Activated CD4-positive, alpha-beta memory T cell treated with anti-CD3 and anti-CD28 coated beads for 36 hours (primary cell): ENCODE measurements at places on chromosomes 16 and 17. TPM values are rescaled to one million over a fixed set of nuclear protein-coding genes. Genes with fewer than 3 reads are reported as not detected.

IGF2BP1 gene
- total RNA-seq, result 0.29 TPM

PRSS53 gene
- 3.4 TPM for total RNA-seq

TEKT1 gene
- not detected for total RNA-seq

DNA sequence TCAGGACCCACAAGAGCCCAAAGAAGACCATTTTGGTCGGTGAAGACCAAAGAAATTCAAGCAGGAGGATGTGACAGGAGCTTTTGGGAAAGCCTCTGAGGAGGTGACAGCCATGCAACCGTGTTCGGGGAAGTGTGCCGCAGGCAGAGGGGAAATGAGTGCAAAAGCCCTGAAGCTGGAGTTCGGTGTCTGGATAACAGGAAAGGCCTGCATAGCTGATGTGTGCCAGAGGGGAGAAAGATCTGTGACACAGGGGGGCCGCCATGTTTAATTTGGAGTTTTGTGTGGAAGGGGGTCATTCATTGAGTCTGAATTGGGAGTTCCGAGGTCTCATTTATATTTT, 870 bp upstream of the ZC3H7A start:
- DNase-seq, result no peak

DNA sequence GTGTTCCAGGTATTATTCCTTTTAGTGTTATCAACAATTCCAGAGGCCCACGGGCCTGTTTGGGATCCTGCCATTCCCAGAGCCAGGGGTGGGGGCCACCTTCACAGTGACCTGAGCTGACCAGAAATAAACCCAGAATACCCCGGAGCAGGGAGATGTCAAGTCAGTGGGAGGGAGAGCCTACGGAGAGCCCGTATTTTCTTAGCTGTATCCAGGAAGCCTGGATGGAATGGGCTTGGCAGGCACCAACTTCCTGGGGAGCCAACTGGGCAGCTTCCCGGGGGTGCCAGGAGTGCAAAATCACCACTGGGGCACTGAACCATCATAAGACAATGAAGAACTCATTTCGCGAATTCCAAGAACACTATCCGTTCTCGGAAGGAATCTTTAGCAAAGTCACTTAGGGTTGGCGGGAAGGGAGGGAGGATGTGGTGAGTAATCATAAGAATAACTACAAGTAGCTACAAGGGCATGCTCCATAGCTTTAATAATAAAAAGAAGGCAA, 13.2 kb upstream of the MRTFB start:
- DNase-seq, result no peak

DNA sequence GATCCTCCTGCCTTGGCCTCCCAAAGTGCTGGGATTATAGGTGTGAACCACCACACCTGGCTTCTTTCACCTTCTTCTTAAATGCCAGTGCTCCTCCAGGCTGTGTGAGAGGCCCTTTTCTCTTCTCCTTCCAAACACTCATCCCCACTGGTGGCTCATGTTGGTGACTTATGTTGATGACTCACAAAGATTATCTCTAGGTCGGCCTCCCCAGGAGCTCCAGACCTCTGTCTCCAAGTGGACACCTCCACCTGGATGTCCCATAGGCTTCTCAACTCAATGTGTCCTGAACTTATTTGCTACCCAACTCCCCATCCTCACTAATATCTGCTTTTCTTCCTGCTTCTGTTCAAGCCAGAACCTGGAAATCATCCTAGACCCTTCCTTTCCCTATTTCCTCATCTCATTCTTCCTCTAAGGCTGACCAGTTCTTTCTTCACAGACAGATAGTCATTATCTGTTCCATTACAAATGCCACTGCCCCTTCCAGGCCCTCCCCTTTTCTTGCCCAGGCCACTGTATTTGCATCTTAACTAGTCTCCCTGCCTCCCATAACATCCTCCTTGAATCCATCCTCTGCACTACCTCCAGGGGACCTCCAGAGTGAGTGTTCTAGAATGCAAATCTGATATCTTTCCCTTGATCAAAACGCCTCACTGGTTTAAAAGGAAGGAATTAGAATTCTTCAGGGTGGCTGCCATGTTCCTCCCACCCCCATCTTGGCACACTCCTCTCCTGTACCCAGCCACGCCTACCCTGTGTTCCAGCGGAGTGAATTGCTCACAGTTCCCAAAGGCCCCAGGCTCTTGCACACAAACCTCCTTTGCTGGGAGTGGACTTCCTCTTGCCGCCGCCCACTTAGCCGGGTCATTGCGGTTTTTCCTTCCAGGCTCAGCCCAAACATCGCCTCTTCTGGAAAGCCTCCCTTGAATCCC, 34.8 kb upstream of the FBXO47 start:
- peak; percentile 24 for DNase-seq

- DNase-seq, result no peak
Measured at GRCh38 chr17:52410781-52411180, 252.3 kb upstream of the CA10 start.

DNA sequence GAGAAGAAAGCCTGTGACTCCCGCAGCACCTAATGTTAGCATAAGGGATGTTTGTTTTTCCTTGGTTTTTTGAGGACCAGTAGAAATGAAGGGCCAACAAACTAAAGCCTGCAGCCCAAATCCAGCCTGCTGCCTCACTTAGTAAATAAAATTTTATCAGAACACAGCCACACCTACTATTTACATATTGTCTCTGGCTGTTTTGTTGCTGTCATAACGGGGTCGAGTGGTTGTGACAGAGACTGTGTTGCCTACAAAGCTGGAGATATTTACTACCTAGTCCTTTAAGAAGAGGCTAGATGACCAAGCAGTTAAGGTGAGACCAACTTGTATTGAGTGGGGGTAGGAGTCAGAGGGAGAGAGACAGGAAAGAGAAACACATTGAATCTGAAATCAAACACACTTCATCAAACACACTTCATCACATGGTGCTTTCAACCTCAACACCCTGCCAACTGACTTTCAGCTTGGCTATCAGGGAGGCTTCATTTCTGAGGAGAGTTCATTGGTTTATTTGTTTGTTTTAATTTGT, 546.3 kb upstream of the CDH11 start:
- DNase-seq, result no peak

DNA sequence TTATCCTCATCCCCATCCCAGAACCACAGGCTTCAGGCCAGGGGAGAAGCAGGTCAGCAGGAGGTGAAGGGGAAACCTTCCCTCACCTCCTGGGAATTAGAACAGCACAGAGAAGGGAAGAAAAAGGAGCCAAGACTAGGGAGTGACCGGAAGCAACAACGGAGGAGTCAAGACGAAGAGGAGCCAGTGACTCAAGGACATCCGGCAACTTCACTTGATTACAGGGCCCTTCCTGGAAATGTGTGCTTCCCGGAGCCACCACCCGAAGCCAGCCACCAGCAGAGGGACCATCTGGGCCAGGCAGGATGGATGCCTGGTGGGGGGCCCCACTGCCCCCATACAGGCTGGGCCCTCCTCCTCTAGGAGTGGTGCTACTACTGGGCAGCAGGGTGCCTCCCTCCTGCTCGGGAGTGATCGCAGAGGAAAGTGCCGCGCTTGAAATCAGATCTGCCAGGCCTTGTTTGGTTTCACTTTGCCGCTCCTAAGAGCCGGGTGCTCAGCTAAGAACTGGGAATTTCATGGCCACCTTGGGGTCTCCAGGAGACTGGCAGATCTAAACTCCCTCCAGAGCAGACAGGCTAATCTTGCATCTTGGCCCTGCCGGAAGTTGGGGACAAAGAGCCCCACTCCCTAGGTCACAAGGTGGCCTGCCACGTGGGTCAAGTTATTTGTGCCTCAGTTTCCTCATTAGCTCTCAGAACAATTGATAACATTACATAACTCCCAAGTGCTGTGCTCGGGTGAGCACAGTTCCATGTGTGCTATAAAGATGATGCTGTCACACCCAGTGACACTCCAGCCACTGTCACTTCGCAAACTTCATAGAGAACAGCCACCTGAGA, 6.6 kb downstream of the CDC42EP4 start:
- DNase-seq, result no peak

DNA sequence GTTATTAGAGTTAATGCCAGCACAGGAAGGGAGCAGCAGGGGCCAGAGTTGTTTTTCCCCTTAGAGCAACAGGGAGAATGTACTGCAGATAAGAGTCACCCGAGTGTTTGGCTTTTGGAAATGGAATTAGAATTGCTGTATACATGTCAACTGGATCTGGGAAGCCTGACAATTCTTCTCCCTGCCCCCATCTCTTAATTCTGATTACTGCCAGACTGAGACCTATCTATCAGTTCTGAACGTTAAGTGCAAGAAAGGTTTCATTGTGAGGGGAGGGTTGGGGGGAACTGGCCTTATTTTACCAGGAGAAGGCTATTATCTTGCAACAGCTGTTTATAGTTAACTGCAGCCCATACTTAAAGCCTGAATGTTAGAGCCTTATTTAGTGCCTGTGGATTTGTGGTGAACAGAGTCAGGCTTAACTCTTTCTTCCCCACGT, 424.5 kb upstream of the CDH11 start:
- no peak for DNase-seq

DNA sequence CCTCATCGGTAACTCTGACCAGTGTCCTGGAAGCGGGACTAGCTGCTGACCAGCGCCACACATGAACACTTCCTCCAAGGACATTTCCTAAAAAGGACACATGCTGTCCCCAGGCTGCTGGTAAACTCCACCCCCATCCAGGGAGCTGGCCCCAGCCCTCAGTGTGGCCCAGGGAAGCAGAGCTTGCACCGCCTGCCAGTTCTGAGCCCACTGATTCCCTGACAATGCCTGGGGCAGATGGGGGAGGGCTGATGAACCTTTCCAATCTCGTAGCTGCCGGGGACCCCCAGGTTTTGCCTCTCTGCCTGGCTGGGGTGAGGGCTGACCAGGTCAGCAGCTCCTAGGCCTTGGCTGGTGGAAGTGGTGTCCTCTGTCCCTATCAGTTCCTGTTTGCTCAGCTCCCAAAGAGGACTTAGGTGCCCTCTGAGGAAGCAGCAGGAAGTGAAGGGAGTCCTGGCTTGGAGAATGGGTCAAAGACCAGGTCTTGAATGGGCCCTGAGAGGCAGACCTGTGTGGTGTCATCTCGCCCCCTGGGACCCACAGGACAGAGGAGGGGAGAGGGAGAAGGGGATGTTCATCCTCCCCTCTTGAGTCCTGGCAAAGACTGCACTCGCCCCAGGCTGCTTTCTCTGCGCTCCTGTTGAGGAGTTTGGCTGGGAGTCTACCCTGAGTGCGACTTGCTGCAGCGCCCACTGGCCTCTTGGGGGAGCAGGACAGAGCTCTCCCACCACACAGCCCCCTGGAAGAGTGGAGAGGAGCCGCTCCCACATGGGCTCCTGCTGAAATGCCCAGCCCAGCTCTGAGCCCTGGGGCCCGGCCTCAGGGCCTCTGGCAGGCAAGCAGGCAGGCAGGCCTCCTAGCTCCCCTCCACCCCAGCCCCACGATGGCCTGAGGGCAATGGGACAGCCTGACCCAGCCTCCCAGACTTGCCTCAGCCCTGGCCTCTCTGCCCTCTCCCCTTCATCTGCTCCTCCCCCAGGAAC, 16.8 kb downstream of the PDK2 start:
- DNase-seq, result no peak

DNA sequence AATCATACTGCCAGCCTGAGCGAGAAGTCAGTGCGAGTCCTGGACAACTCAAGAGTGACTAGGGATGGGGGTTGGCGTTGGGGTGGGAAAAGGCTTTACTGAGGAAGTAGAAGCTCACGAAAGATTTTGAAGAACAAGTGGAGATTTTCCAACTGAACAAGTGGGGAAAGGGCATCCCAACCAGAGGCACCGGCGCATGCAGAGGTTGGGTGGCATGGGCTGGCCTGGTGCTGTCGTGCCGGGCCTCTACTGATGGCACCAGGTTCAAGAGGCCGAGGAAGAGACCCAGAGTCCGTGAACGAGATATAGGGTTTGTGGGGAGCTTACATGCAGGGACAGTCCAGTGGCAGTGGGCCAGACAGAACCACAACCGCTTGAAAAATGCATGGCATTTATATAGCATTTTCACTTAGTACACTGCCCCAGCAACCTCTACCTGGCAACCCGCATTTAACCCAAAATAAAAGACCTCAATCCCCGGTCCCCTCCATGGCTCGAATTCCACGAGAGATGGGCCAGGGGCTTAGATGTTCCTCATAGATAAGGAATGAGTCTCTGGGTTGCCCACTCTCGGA, 7.7 kb upstream of the ITGA3 start:
- DNase-seq, result no peak

- peak; percentile 87 for DNase-seq
Measured at GRCh38 chr17:57603978-57604377, 141.1 kb downstream of the CCDC182 start.

DNA sequence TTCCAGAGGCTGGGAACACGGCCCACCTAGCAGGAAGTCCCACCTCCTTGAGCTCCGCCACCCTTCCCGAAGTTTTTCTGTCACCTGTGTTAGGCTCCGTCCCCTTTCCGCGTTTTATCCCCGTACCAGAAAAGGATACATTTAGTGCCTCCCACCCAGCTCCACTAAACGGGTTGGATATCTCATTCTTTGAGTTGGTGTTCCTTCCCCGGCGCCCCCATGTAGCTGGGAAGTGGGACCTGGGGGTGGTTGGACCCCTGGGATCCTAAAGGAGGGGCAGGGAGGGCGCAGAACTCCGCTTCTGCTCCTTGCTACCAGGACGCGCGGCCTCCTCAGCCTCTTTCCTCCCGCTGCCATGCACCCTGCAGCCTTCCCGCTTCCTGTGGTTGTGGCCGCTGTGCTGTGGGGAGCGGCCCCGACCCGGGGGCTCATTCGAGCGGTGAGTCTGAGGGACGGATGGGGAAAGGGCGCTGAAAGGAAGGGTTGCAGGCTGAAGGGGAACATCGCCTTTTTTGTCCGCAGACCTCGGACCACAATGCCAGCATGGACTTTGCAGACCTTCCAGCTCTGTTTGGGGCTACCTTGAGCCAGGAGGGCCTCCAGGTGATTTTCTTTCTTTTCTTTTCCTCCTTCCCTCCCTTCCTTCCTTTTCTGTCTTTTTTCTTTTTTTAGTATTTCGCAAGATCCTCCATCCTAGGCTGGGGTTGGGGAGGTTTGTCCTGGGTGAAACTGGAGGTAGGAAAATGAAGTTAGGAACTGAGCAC, 669 bp downstream of the RNF167 start:
- peak; percentile 70 for DNase-seq
